Suppressor macrophage treated with lipopolysaccharide for 4 hours (primary cell): ENCODE measurements at places on chromosomes 16 and 17.
A peak's percentile ranks its signal among the peaks of the same experiment; 100 is the strongest.

GRCh38 chr17:57288040-57288772 is 31.9 kb downstream of the MSI2 start:
- no peak for DNase-seq

- no peak for DNase-seq
Measured at GRCh38 chr17:74757502-74757901, 9.1 kb downstream of the NHERF1 start.

DNA sequence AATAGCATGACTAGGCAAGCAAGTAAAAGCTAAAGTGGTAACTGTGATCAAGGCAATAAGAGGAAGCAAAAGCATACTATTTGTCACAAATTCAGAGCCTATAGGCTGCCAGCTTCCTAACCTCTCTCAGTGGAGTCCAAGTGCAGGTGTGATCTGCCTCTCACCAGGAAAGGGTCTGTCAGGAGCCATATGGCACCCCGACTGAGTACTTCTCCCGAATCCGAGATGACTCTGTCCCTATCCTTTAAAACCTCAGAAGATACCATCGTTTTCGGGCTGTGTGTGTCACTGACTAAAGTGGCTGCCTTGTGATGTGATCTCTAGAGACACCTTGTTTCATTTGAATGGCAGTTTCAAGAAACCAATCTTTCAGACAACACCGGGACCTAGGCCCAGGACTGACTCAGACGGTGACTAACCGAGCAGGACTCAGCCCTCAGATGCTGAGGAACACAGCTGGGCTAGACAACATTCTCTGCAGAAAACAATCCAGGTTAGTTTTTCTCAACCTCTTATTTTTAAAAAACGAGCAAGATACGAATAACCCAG is 63.6 kb downstream of the SMG6 start:
- no peak for DNase-seq

DNA sequence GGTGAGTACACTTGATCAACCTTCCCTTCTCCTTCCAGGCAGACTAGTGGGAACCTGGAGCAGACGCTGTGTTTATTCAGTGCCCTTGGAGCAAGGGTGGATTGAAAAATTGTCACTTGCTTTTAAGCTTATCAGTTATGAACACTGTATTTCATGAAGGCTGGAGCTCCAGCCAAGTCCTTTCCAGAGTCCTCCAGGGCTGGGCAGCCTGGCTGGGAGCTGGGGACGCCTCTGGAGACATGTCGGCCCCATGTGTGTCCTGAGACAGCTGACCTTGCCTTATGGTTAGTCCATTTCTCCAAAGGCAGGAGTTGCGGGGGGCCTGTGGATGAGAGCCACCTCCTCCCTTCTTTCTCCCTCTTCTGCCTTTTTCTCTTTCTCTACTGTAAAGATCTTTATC is 67.0 kb downstream of the RAP1GAP2 start:
- no peak for DNase-seq

GRCh38 chr17:15469260-15469659 is 1.8 kb upstream of the CDRT4 start:
- DNase-seq, result no peak

GRCh38 chr16:77663711-77664110 is 58.6 kb upstream of the NUDT7 start:
- no peak for DNase-seq

DNA sequence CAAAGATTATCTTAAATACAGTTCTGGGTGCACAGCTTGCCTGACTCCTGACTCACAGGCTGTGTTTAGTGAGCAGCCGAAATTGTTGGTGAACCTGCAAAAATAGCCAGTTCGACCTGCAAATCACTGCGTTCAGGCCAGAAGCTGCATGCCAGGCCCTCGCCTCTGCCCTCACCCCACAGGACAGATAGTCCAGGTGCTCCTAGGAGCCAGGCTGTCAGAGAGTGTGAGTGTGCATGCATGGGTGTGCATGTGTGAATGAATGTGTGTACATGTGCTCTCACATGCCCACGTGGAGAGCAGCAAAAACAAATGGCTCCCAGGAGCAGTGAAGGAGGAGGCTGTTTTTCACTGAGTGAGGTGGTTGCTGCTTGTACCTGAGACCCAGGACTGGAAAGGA is 131.8 kb downstream of the ABCC12 start:
- no peak for DNase-seq

GRCh38 chr16:68898026-68898425 is 54.7 kb downstream of the TANGO6 start:
- no peak for DNase-seq

DNA sequence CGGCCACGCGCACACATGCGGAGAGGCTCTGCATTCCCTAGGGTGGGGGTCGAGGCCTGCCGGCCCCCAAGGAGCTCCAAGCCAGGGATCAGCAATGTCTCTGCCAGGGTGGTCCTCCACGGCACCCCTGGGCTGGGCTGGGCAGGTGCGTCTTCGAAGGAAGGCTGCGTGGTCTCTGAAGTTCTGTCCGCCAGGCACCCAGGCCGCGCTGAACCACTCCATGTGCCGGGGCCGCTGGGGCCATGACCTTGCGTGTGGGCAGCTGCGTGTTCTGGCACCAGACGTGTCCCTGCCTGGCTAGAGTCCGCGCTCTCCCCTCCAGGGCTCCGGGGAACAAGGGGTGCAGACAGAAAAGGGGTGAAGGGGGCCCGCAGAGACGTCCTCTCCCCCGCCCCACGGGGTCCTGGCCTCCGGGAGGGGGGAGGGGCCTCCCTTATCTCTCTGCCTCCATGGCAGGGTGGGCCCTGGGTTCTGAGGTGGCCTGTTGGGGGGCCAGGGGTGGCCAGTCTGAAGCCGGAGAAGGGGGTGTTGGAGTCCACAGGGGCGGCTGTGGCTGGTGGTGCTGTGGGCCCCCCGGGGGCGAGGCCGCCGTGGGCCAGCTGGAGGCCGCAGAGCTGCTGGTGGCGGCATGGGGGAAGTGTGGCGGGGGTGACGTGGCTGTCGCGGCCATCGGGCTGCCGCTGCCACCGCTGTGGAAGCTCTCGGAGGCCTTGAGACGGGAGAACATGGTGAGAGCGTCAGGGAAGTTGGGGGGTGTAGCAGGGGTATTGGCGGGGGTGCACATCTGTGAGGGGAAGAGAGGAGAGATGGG is 5.3 kb downstream of the UBALD1 start:
- DNase-seq, result no peak

DNA sequence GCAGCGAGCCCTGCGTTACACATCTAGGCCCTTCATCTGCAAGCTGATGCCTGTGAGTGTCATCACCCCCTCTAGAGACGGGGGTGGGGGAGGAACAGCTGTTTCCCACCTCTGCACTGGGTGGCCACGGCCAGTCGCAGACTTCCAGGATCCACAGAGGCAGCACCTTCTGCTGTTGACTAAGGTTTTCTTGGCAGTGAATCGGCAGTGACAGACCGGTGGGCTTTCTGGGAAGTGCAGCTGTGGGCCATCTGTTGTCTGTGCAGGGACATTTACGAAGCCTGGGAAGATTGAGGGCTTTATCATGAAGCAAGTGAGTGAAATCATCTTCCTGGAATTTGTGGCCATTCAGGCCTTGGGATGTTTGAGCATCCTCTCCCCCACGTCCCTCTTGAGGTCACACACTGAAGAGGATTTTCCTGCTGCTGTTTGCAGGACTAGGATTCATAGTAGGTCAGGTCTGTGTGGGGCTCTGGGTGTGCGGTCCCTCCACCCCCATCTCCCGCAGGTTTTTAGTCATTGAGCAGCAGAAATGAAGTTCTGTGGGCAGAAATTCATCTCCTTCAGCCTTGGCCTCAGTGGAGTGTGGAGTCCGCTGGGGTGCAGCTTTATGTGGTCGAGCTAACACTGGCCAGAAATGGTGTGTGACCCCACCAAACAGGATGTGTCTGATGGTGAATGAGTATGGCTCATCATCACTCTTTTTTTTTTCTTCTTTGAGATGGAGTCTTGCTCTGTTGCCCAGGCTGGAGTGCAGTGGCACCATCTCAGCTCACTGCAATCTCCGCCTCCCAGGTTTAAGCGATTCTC is 12.0 kb downstream of the PGS1 start:
- DNase-seq, result peak; percentile 80

- no peak for DNase-seq
Measured at GRCh38 chr17:53837131-53837530, 14.4 kb downstream of the KIF2B start.

DNA sequence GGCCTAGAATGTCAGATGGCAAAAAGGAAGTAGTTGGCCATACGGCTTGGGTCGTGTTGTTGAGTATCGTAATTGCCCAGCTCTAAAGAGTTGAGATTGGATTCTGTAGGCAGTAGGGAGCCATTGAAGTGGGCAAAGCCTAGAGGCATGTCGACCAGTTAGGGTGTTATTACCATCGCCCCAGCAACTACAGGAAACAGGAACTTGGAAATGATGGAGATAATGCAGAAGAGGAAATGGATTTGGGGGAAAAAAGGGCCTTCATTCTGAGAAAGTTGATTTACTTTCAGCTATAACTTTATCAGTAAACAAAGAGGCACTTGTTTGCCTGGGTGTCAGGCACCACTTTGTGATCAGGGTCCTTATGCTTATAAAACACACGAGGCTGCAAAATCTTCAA is 52.6 kb downstream of the COX10 start:
- no peak for DNase-seq

DNA sequence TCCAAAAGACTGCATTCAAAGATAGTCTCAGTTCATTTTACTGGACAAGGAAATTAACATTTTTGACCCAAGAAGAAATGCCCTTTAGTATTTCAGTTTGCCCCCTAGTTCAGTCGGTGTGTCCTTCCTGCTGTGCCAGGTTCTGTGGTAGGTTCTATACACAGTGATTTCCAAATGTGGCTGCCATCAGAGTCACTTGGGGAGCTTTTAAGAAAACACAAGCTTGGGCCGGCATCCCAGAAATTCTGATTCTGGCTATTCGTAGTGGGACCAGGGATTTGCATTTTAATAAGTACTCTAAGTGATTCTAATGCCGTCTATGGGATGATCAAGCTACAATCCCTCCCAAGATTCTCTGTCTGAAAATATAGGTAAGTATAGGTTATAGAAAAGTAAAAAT is 10.2 kb downstream of the RSPRY1 start:
- DNase-seq, result no peak

GRCh38 chr16:25094596-25094995 is 16.9 kb upstream of the LCMT1 start:
- no peak for DNase-seq

DNA sequence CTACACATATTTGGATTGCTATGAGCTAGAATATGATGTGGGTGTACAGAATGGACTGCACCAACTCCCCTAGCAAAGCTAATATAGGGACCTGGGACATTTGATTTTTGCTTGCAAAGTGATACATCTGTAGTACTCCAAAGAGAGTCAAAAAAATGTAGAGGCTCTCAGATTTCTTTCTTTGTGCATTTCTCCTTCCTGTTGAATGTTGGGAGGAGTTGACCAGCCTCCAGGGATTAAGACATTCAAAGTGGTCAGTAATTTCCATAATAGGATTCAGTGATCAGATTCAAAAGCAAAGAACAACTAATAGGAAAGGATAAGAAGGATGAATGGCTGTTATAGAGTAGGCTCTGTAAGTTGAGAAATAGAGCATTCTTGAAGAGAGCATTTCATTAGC is 934.9 kb downstream of the KCNJ2 start:
- DNase-seq, result no peak

DNA sequence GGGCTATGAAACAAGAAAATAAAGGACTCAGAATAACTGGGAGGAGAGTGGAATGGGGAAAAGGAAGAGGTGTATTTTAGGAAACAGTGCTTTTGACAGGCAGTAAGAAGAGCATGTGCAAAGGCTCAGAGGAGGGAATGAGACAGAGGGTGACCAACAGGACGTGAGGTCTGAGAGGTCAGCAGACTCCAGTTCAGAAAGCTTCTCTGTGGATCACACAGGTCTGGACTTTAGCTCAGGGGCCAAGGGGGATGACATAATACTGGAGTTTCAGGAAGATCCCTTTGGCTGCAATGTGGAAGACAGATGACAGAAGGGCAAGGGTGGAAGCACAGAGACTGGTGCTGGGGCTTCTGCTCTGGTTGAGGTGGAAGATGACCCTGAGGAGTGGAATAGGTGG is 489.9 kb upstream of the CDH5 start:
- DNase-seq, result no peak

GRCh38 chr17:61139219-61139618 is 260.4 kb upstream of the TBX2 start:
- peak; percentile 78 for DNase-seq

DNA sequence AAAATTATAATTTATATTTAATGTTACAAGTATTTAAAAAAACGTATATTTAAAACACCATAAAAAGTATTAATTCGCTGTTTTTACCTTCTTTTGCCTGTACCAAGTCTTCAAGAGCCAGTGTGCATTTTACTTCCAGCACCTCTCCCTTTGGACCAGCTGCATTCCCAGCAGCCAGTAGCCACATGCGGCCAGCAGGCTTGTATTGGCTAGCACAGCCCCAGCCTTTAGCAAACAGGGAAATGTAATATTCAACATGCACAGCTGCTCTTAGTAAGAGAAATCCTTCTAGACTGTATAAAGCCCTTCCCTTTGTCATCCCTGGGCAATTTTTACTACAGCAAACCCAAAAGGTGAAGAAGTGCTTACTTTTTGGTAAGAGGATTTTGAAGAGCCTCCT is 6.6 kb downstream of the DHODH start:
- DNase-seq, result no peak

DNA sequence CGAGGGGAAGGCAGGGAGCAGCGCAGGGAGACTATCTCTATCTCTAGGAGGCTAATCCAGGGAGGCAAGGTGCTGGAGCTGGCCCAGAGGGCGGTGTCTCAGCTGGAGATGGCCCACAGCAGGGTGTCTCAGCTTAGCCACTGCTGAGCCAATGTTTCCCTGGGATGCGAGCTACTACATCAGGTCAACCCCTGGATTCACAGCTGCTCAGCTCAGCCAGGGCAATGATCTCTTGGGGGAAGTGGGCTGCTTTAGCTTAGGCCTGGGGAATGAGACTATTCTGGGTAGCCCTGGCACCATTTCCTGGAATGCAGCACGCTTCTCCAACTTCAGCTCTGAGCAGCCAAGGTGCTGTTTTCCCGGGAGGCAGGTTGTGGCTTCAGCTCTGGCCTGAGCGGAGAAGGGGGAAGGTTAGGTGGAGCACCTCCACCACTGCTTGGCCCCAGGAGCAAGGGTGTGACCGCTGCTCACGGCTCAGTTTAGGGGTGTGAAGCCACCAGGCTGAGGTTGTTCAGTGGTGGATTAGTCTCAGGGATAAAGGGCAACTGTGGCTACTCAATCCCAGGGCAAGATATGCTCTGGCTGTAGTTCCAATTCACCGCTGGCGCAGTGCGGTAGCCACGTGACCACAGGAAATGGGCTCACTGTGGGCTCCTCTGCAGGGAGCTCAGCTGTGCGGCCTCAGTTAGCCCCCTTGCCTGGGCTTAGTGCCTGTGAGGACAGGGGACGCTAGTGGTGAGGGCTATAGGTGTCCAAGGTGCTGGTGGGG is 5.2 kb upstream of the PRSS21 start:
- DNase-seq, result no peak

GRCh38 chr17:75610103-75610984 is 22.7 kb downstream of the MYO15B start:
- DNase-seq, result no peak

- no peak for DNase-seq
Measured at GRCh38 chr17:44356241-44356640, 7.4 kb downstream of the FAM171A2 start.

DNA sequence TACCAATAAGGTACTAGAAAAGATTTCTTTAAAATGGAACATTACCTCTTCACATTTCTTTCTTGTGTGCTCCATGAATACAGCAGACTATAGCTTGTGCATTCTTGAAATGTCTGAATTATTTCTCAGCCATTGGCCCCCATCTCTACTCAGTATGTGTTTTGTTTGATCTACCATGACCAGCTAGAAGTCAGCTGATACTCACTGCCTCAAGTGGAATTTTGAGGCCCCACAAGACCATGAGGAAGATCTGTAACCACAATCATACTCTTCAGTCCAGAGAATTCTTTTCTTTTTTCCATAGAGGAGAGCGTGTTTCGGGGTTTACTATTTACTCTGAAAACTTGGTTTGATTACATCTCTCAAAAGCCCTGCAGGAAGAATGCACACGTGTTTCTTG is 319.1 kb downstream of the TOX3 start:
- DNase-seq, result no peak
